Fibroblast of skin of right biceps (primary cell): ENCODE measurements at places on chromosomes 3 and 15.

DNA sequence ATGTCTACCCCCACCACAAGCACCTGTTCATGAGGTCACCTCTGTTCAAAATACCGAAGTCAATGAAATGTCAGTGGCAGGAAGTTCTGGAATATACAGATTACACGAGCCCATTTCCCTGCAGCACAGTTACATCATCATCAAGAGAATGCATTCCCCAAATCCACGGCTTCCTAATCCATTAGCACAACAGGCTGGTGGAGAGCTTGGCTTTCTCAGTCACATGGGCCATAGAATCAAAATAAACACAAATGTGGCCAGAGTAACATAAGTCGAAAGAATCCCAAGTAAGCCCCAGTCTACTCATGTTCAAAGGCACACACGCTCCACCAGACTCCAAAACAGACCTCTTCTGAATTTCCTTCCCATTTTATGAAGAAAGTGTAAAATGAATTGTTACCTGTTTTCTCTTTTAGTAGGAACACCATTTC, 419.3 kb downstream of the MAGI1 start:
- DNase-seq, result peak; percentile 36

- DNase-seq, result no peak
Observed at GRCh38 chr3:54772746-54773145, 155.1 kb downstream of the LRTM1 start.

DNA sequence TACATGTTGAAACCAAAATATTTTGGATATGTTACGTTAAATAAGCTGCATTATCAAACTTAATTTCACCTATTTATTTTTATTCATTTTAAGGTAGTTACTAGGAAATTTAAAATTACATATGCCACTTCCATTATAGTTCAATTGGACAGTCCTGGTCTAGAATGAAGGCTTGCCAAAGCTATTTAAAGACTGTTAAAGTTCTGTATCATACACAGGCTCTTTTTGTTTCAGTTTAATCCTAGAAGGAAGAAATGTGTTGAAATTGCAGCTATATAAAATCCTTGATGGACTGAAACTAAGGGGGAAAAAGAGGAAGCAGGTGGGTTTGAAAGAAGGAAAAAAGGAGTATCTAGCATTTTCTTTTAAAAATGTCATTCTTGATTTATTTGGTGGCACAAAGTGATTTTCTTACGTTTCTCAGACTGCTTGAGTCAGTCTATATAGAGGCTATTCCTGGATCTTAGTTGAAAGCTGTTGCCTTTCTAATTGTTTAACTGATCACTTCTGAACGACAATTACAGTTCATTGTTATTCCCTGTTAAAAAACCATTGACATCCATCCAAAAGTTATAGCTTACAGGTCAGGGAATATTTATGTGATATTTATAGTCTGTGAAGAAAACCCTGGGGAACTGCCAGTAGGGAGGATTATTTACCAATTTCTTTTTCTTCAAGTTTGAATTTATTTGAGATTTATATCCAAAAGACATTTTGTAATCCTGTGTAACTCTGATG, 195.0 kb downstream of the RORA start:
- no peak for DNase-seq

- no peak for DNase-seq
Observed at GRCh38 chr3:45684327-45684892, 4.8 kb upstream of the SACM1L start.

DNA sequence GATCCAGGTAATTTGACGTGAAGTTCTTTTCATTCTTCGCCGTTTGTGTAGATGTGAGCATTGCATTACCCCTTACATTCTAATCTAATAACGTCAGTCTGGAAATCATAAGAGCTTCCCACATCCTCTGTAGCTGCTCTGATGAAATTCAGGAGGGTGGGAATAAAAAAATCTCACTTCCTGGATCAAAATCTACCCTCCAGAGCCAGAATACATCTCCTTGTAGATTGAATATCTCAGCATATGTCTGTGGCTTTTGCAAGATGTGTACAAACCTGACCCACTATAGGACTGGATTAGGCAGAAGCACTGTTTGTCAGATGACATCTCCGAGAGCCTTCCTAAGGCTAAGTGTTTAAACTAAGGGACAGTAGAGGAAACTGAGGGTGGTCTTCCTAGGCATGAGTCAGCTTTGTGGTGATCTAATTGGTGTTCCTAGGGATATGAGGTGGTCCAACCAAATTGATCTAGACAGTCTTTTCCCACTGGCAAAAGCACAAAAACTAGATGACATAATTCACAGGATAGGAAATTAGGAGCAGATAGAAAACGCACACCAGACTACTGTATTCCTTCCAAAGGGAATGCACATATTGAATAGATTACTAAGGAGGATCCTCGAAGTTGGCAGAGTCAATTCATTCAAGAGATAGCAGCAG, 216.3 kb upstream of the LRTM1 start:
- DNase-seq, result peak; percentile 95

- DNase-seq, result no peak
Observed at GRCh38 chr15:31272558-31273257, 53.9 kb upstream of the KLF13 start.

DNA sequence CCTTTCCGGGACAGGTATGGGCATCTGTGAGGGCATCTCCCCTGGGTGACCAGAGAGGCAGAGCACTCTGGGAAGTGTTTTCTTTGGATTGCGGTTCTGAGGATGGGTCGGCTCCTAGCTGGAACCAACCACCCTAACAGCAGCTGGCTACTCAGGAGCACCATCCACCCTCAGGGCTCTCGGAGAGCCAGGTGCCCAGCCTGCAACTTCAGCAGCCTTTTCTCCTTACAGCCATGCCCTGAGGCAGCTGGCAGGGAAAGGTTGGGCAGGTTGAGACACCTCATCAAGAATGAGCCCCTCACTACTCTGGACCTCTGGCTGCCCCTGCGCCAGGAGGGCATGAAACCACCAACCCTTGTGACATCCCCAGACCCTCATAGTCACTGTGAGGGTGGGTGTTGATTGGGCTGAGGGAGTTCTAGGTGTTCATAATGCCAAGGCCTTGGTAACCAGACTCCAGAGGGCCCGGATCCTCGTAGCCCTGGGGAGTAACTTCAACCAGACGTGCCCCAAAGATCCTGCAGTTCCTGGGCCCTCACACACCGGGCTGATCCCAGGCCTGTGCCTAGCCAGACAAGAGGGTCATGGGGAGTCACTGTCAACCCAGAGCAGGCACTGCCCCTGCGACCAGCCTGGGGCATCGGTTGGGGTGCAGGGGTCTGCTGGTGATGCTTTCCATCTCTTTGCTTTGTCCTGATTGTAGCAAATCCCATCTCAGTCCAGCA, 114.4 kb upstream of the ABHD17C start:
- no peak for DNase-seq

GRCh38 chr3:177015881-177016280, 181.4 kb downstream of the TBL1XR1 start:
- no peak for DNase-seq

- DNase-seq, result no peak
Observed at GRCh38 chr15:45326741-45327140, 51.6 kb downstream of the GATM start.

DNA sequence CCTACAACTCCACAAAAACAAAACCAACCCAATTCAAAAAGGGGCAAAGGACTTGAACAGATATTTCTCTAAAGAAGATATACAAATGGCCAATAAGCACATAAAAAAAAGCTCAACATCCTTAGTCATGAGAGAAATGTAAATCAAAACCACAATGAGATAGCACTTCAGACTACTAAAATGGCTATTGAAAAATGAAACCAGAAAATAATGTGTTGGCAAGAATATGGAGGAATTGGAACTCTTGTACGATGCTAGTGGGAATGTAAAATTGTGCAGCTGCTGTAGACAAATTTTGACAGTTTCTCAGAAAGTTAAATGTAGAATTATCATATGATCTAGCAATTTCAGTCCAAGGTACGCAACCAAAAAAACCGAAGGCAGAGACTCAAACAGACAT, 29.0 kb downstream of the KY start:
- DNase-seq, result no peak

- no peak for DNase-seq
Observed at GRCh38 chr3:51216291-51216690, 168.8 kb upstream of the MANF start.

DNA sequence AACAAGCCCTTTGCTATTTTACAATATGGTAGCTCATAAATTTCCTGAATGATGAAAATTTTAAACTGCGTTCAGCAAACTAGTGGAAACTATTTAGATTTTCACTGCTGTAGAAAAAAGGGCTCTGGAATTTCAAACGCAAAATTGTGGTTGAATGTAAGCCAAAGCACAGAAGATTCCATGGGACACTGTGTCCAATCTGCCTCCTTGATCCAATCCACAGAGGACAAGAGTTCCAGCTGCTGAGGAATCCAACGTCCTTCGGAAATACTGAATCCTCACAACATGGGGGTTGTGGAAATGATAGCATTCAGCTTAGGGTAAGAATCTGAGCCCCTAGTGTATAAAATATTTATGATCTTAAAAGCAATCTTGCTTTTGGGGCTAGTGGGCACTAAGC, 161.0 kb downstream of the PLD1 start:
- no peak for DNase-seq

- peak; percentile 53 for DNase-seq
Observed at GRCh38 chr3:194686816-194687637, 1.3 kb downstream of the FAM43A start.

DNA sequence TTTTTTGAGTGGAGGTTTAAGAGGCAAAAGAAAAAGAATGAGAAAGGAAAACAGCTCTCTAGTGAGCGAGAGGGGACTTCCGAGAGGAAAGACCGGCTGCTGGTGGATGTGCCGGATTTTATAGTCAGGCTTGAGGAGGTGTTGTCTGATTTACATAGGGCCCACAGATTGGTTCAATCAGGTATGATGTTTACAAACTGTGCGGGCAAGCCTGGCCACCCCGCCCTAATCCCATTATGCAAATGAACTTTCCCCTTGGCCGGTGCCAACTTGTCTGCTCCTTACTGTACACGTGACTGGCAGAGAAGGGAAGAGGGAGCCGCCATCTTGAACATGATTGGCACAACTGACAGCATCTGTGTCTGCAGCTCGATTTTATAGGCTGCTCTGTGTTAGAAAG, 44.7 kb downstream of the FAM43A start:
- DNase-seq, result no peak

DNA sequence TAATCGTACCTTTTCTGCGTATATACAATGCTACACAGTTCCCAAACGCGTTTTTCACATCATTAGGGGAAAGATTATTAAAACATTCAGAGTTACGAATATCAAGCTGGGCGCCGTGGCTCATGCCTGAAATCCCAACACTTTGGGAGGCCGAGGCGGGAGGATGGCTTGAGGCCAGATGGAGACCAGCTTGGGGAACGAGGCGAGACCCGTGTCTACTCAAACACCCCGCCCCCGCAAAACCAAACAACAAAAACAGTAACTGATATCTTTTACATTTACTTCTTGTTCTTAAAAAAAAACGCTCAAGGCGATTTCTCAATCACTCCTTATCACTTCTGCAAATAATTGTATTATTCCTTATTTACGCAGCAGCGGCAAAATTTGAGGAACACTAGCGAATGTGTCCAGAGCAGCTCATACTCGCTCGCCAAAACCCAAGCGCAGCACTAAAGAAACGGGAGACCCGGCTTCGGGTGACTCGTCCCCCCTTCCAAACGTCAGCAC, 1.2 kb downstream of the ZBTB11 start:
- DNase-seq, result no peak

GRCh38 chr3:96991800-96992365, 177.5 kb downstream of the EPHA6 start:
- no peak for DNase-seq

- DNase-seq, result no peak
Observed at GRCh38 chr15:44656298-44656697, 7.2 kb downstream of the SPG11 start.

GRCh38 chr3:98763819-98764418, 779 bp downstream of the ST3GAL6 start:
- no peak for DNase-seq

- no peak for DNase-seq
Observed at GRCh38 chr15:40157778-40158447, 3.0 kb upstream of the BUB1B start.

DNA sequence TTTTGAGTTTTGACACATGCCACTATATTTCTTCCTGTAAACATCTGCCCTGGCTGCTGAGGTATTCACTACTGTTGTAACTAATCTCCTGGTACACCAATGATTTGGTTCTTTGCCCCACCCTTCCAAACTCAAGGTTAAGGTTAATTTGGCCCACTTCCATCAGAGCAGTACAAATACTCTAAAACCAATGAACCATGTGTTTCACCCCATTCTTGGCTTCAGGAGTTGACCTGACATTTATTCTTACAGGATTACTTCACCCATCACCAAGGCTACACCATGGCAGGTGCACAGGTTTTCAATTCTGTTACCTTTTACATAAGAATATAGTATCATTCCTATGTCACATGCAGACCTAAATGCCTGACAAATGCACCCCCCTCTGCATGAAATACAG, 1179.9 kb downstream of the ZPLD1 start:
- DNase-seq, result no peak

- peak; percentile 76 for DNase-seq
Observed at GRCh38 chr3:46495901-46496456, 1.8 kb upstream of the RTP3 start.

- DNase-seq, result no peak
Observed at GRCh38 chr15:92454555-92455105, 60.9 kb downstream of the ST8SIA2 start.

DNA sequence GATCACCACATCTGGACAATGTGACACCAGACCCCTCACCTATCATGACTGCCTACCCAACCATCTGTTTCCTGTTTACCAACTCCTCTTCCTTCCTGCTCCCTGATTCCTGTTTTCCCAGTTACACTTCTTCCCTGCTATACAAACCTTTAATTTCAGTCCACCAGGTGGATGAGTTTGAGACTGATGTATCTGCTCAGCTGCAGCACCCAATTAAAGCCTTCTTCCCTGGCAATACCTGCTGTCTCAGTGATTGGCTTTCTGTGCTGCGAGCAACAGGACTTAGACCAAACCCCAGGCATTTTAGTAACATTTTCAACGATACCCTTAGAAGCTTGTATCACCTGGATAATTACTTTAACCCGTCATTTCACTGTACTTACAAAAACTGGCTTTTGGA, 968.2 kb upstream of the NR2F2 start:
- DNase-seq, result no peak

DNA sequence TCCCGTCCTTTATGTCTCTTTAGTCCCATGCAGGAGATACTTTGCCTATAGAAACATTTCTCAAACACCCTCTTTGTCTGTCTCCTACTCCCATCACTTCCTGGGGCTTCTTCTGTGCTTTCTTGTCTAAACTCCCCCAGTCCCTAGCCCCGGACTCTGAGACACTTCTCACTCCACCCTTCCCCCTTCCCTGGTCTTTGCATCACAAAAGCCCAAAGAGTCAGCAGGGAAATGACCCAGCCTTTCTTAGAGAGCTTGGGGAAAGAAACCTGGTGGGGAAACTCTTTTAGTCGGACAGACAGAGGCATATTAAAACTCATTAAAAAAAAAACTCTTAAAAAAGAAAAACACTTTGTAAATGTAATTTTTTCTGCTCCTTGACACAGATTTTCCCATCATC, 211.2 kb downstream of the TJP1 start:
- no peak for DNase-seq
